ENCODE measurements at places on chromosomes 12 and 14.

- DNase-seq = no peak
Observed at GRCh38 chr14:53190938-53191337, 37.8 kb upstream of the DDHD1 start.

- no peak for DNase-seq
Observed at GRCh38 chr14:100894416-100894815, 9.1 kb downstream of the RTL1 start.

DNA sequence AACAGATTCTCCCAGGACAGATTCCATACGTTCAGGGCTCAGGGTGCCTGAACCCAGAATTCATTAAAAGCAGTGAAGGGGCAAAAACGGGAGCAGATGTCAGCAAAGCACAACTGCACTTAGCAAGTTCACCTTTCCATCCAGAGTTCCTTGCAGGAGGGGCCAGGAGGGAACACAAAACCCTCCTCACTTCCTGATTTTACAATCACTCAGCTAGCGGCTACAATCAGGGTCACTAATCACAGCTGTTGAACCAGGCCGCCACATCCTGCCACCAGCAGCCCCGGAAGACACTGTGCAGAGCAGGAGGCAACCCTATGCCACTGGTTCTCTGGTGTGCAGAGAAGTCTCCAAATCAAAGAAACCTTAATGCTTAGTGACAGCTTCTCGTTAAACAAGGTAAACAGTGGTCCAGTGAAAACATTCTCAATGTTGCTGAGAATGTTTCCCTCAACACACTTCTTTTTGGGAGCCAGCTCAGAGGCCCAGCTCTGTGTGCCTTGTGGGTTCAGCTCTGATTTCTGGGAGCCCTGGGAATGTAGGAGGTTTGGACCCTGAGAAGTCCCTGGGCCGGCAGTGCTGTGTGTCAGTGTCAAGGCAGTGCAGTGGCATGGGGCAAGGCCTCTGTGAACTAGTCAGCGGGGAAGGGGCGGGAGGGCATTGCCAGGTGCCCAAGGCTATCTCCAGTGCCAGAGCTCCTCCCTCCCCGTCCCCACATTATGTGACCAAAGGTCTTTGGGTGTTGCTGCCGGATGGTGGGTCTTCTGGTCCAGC is 54.5 kb downstream of the VCPKMT start:
- DNase-seq = peak; percentile 41

- no peak for DNase-seq
Observed at GRCh38 chr14:52299692-52300278, 14.3 kb upstream of the PTGER2 start.

DNA sequence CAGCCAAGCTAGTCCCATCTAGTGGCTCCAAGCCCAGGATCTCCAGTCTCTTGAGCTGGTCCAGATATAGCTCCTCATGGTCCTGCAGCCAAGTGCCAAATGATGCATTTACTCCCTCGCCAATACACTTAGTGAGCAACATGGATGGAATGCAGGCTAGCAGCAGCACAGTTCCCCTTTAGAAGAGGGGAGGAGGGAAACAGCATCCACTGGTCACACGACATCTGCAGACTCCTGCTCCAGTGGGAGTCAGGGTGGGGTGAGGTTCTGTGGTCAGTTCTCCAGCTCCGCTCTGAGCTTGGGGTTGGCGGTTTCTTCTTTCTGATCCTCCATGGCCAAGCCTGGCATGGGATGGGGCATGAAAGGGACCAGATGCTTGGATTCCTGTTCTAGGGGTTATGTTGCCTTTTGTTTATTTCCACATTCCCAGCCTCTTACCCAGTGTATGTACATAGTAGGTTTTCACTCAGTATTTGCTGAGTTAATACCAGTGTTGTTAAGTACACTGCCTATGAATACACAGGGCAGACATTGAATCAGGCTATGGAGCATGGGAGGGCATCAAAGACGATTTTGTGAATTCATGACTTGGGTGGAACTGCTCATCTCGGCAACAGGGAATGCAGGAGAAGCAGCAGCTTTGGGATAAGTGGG is 57.3 kb downstream of the GALNT16 start:
- no peak for DNase-seq

GRCh38 chr12:56476972-56477432 is 8.6 kb downstream of the SPRYD4 start:
- no peak for DNase-seq

DNA sequence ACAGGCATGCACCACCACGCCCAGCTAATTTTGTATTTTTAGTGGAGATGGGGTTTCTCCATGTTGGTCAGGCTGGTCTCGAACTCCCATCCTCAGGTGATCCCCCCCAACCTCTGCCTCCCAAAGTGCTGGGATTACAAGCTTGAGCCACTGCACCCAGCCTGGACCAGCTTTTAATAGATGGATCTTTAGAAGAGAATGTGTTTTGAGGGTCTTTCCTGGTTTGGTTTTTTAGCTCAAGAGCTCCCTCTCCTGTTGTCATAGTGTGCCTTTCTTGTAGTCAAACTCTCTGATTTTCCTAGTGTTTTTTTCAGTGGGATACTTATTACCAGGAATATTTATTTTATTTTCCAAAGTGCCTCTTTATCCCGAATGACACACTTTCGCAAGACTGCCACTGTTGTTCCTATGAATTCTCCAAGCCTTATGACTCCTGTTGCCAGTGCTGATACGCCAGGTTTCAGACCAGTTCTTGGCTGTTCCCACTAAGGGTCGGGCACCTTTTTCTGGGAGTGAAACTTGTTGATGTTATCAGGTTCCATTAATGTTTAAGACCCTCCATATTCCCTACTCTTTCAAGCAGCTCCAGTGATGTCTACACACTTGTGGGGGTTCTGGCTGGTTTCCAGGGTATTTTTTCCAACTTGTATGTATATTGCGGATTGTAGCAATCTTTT is 31.5 kb upstream of the LIMA1 start:
- DNase-seq = no peak

- no peak for DNase-seq
Observed at GRCh38 chr12:20523658-20524057, 155.3 kb downstream of the PDE3A start.

DNA sequence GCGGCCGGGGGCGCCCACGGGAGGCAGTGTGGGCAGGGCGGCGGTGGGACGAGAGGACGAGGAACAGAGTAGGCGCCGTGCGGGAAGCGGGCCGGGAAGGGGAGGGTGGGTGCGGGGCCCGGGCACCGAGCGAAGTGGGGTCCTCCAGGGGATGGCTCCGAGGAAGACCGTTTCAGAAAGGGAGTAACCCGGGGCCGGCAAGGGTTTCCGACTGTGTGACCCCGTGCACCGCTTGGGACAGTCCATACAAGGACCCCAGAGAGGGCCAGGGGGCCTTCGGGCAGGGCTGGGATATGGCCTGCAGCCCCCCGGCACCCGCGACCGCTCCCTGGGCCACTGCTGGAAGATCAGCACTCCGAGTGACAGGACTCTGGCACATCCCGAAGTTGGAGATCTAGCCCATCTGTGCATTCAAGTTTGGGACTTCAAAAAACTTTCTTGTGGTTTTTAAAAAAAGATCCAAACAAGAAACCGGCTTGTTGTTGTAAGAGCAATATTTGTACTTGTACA is 448 bp downstream of the TSPAN9 start:
- no peak for DNase-seq

- no peak for DNase-seq
Observed at GRCh38 chr12:75738486-75738885, 227.1 kb upstream of the KRR1 start.

GRCh38 chr12:42585841-42586216 is 3.7 kb downstream of the PRICKLE1 start:
- no peak for DNase-seq

DNA sequence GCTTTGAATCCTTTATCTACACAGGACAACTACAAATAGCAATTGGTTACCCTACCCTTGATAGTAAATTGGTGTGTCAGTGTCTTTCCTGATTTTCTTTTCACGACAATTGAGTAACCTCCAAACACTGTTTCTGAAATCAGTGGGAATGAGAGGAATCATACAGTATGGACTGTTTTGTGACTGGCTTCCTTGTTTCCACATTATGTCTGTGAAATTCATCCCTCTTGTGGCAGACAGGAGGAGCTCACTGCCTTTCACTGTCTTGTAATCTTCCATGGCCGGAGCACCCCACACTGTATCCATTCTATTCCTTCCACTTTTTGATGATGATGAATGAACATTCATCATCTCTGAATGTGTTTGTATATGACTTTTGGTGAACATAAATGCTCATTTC is 164.0 kb upstream of the PZP start:
- DNase-seq = no peak

- no peak for DNase-seq
Observed at GRCh38 chr12:95583933-95584332, 32.7 kb upstream of the USP44 start.

DNA sequence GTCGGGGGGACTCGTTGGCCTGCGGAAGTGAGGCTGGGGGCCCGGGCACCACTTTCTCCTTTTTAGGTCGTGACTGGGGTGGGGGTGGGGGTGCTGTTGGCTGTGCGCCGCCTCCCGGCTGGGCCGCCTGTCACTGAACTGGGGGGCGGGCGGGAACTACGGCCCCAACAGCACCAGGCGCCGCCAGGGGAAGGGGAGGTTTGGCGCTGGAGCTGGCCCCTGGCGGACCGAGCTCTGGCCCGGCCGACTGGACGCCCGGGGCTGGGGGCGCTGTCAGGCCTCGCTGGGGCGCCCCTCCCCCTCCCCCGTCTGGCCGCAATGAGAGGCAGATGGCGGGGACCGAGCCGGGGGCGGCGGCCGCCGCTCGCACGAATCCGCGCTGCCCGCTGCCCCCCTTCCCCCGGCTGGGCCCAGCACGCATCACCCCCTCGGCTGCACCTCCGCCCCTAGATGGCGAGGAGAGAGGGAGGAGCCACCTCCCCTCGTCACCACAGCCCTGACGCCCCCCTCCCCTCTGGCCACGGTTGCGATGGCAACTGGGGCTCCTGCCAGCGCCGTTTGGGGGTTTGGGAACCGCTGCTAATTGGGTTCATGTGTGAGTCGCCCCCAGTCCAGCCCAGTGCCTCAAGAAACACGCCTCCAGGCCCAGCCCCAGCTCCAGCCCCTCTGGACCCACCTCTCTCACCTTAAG is 723 bp downstream of the NFATC4 start:
- no peak for DNase-seq

DNA sequence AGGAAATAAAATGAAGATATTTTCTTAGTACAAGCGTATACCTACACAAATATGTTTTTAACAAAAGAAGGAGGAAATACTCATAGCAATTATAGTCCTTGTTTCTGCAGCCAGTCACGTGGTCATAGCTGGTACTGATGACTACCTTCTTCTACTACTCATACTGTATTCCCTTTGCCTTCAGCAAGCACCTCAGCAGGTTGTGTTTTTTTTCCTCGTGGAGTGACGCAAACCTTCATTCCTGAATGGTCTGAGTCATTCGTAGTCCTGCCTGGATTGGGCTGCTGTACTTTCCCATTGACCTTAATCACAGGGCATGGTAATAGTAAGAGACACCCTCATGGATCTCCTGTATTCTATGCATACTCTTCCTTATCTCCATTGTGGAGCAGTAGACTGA is 25.7 kb upstream of the SLC16A7 start:
- no peak for DNase-seq

DNA sequence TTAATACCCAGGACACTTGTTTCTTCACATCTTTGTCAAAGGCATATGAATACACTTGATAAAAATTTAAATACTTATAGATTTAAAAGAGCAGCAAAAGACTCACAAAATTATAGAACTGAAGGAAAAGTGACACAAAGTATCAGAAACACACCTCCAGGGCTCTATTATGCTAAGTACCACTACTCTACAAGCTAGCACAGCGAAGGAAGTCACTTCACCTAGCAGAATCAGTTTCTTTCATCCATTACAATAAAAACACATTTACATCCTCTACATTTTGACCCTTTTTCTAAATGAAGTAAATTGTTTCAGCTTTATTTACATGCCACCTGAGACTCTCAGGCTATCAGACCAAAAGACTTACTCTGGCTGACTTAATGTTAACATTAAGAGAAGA is 26.6 kb upstream of the PTPRB start:
- DNase-seq = no peak

DNA sequence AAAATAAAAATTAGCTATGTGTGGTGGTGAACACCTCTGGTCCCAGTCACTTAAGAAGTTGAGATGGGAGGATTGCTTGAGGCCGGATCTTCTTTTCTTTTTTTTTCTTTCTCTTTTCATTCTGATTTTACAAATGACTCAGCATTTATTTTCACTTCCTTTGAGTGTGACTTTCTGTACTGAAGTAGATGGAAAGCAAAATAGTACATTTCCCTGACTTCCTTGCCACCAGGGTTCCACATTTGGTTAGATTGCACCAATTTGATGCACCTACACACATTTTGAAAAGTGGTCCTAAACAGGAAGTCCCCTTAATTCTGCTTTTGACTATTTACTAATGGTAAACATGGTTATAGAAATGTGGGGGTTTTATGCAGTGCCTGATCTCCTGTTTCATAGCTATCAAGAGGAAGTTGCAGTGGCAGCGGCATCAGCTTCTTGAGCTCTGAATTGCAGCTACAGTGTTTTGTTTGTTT is 13.0 kb upstream of the LEMD3 start:
- DNase-seq = no peak

- DNase-seq = no peak
Observed at GRCh38 chr14:93527203-93527607, 96.5 kb downstream of the UNC79 start.

- no peak for DNase-seq
Observed at GRCh38 chr14:22411398-22412055, 177.5 kb downstream of the DAD1 start.

- DNase-seq = no peak
Observed at GRCh38 chr14:59688224-59689170, 111.9 kb upstream of the CCDC175 start.
